ENCODE measurements at places on chromosomes 7 and 10. TPM values are rescaled to one million over a fixed set of nuclear protein-coding genes. Genes with fewer than 3 reads are reported as not detected.
A peak's percentile ranks its signal among the peaks of the same experiment; 100 is the strongest.

GRCh38 chr10:60029475-60029874 is 123.1 kb upstream of the CCDC6 start:
- DNase-seq: no peak

GRCh38 chr7:151366880-151367222 is 25.2 kb downstream of the NUB1 start:
- peak; percentile 96 for DNase-seq

- DNase-seq: no peak
Observed at GRCh38 chr7:88347090-88347489, 40.4 kb upstream of the STEAP4 start.

- no peak for DNase-seq
Observed at GRCh38 chr7:1546274-1546908, 9.6 kb downstream of the TMEM184A start.

GRCh38 chr7:2759736-2760097 is 71.7 kb downstream of the AMZ1 start:
- peak; percentile 88 for DNase-seq

DNA sequence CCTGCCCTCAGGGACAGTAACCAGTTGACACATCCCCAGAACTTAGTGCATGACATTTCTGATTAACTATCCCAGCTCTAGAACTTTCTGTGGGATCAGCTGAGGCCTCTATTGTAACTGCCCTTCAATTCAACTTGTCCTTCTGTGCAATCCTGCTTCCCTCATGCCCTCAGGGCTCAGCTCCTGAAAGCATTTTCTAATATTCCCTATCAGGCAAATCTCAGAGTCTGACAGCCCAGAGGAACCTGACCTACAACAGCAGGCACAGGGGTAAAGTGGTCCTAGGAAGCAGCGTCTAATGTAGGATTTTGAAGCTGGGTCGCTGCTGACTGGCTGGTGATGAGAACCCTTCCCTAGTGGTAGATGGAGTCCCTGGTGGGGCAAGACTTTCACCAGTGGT is 13.6 kb upstream of the STN1 start:
- DNase-seq: no peak

DNA sequence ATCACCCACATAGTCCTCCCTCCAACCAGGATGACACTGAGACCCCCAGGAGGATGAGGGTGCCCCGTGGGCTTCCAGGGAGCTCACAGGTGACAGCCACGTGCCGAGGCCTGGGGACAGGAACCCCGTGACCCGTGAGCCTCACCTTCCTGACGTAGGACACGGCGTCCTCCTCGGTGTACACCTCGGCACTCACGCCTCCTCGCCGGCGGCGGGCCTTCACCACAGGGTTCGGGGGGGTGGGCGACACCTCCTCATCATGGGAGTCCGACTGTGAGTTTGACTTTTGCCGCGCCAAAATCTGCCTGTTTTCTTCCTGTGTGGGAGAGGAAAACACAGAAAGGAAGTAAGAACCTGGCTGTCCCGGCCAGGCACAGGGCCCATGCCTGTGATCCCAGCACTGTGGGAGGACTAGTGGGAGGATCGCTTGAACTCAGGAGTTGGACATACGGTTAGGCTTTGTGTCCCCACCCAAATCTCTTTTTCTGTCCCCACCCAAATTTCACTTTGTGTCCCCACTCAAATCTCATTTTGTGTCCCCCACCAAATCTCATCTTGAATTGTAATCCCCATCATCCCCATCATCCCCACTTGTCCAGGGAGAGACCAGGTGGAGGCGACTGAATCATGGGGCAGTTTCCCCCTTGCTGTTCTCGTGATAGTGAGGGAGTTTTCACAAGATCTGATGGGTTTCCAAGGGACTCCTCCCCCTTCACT is 45.9 kb upstream of the DNAAF5 start:
- no peak for DNase-seq

GRCh38 chr7:100369105-100369504 is 4.2 kb upstream of the PILRA start:
- peak; percentile 82 for DNase-seq

GRCh38 chr7:17027143-17027788 is 145.5 kb upstream of the AGR3 start:
- DNase-seq: peak; percentile 48

DNA sequence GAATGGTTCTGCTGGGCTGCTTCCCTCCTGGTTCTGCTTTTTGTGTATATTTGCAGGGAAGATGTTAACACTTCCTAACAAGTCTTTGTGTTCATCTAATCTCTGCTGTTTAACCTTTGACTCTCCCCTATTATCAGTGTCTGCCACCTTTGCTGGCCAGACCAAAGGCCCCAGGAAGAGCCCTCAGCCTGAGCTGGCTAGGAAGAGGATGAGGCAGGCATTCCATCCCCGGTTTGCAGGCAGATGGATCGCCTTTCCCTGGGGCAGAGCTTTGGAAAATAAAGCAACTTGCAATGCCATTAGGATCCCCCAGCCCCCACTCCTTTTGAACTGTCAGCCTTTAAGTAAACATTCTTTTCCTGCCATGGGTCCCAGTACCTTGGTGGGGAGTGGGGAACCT is 19.0 kb downstream of the DPCD start:
- DNase-seq: no peak

DNA sequence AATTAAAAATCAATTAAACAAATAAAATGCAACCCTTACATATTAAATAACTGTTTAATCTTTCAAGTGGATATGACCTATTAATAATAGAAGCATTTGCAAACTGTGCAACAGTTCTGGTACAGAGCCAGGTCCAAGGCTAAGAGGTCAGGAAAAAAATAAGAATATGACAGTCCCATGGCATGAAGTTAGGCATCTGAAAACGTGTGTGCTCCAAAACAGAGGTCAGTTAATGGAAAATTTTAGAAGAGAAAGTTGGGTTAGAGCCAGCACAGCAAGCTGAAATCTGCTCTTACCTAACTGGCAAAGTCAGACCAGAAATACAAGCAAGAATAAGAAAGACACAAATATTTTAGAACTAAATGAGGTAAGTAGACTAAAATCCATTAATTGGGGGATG is 757.7 kb downstream of the GRM8 start:
- DNase-seq: peak; percentile 7

ADGRA1 gene
- 0.80 TPM for total RNA-seq

POU6F2 gene
- total RNA-seq: 0.09 TPM

PTER gene
- total RNA-seq: 7.3 TPM

MYO1G gene
- 0.58 TPM for total RNA-seq

Data from muscle of leg (tissue), 16 donors.